Activated CD4-positive, alpha-beta T cell treated with anti-CD3 and anti-CD28 coated beads for 24 hours (primary cell): ENCODE measurements at places on chromosomes 12 and 14.

DNA sequence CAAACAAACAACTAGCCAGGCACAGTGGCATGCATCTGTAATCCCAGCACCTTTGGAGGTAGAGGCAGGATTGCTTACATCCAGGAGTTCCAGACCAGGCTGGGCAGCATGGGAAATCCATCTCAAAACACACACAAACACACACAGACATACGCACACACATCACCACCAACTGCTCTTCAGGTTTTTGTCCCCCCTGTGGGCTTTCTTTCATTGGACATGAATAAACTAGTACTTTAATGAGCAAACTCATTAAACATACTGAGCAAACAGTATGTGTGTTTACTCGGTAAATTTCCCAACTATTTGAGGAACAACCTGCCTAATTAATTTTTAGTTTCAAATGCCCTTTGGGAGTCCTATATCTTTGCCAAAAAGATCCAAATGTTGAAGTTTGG, 10.1 kb upstream of the RASSF3 start:
- DNase-seq = no peak

DNA sequence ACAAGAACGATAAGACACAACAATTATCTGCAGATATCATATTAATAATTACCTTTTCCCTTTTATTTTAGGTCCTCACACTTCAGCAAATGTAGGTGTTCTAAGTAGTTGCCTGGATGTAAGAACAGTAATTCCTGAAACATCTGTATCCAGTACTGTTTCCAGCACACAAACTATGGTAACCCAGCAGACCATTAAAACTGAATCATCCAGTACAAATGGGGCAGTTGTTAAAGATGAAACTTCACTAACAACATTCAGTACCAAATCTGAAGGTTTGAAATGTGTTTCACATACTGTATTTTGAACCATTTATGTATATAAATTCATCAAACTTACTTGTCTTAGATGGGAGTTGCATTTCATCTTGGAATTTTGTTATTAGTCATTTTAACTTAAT, 31.0 kb downstream of the HCFC2 start:
- DNase-seq = no peak

DNA sequence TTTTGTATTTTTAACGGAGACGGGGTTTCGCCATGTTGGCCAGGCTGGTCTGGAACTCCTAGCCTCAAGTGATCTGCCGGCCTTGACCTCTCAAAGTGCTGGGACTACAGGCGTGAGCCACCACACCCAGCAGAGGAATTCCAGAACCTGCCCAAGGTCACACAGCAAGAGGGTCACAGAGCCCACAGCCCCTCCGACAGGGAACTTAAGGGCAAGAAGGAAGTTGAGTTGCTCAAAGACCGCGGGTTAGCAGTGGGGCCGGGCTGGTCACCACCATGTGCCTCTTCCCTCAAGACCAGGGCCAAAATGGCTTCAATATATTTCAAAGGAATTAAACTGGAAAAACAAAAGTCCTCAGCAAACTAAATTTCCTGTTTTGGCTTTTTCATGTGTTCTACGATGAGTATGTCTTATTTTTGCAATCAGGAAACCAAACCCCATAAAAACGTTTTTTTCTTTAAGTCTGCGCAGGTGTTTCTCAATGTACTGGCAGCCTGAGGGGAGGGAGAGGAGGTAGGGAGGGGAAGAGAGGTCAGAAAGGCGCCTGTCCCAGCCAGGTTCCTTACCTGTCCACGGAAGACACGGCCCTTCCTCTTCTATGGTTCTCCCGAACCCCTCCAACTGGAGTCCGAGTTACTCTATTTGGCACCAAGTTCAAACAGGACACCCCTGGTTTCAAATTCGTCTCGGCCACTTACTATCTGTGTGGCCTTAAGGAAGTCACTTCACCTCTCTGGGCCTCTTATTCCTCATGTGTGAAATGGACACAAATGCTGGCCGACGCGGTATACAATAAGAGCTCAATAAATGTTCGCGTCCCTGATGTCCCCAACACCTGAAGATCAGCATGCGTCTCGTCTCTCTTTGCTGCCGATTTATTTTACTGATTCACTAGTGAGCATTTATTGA, 778 bp downstream of the SLC8B1 start:
- no peak for DNase-seq

DNA sequence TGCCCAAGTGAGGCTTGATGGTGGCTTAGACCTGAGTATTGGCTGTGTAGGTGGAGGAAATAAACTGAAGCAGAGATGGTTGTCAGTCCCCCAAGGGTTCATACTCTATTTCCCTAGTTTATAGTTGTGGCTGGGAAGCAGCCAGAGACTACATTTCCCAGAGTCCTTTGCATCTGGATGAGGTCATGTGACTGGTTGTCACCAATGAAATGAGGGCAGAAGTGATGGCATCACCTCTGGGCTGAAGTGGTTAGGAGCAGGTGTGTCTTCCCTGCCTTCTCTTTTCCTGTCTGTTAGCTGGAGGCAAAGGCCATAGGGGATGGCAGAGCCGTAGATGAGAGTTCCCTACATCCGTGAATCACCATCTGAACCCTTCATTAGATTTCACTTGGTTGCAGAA, 16.3 kb upstream of the NOS1 start:
- no peak for DNase-seq

DNA sequence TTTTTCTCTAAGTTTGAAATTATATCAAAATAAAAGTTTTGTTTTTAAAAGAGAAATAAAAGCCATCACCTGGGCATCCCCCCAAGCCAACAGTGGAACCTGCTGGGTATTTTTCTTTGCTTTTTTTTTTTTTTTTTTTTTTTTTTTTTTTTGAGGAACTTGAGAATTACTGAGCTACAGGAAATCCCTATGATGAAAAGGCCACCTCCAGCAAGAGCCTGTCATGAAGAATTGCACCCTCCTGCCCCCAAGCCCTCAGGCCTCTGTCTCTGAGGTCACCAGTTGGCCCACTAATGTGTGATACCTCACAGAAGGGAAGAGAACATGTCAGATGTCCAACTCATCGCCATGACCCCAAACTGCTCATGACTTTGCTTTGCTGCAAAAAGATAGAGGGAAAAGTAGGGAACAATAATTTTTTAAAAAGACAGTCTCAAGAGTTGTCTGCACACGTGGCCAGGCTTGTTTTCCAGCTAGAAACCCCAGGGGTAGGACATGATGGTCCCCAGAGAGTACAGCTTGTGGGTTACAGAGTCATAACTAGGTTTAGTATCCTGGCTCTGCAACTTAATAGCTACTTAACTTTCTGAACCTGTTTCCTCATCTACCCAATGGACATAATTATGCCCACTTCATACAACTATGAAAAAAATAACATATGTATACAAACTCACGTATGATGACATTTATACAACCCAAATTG, 124.3 kb upstream of the EGLN3 start:
- DNase-seq = no peak

GRCh38 chr14:47539031-47539461, 136.4 kb downstream of the MDGA2 start:
- DNase-seq = no peak
